ENCODE measurements at places on chromosomes 6 and 20. TPM values are rescaled to one million over a fixed set of nuclear protein-coding genes. Genes with fewer than 3 reads are reported as not detected.

DLK2 gene
- 2.9 TPM for total RNA-seq

MTFR2 gene
- total RNA-seq, result not detected

DNA sequence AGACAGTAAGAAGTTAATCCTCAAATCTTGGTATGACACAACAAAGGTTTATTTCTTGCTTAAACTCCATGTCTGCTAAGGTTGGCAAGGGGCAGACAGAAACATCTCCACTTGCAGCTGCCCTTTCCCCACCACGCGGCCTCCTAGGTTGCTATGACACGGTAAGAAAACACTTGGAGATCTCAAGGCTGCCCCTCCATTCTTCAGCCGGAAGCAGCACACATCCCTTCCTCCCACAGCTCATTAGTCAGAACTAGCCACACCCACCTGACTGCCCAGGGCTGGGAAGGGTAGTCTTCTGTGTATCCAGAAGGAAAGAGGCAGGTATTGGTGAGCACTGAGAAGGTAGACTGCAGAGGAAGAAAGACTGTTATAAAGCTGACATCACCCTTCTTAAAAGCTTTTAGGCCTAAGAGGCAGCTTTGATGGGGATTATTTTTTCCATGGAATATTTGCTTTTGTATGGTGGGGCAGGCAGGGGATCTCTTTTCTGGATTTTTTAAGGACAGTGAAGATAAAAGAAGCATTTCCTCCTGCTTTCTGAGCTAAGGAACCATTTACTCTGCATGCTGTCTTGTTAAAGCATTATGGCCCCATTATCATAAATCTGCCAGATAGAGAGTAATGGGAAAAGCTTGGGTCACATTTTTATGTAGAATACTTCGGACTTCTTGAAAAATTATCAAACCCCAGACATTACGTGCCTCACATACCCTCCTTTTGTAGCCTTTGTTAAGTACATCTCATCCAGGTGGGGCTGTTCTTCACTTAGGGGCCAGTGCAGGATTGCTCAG lies 41.6 kb downstream of the MRAP2 start:
- DNase-seq, result no peak

GRCh38 chr6:119671105-119671504 lies 321.5 kb upstream of the MAN1A1 start:
- no peak for DNase-seq

- no peak for DNase-seq
Measured at GRCh38 chr6:16602035-16602434, 159.2 kb downstream of the ATXN1 start.

DNA sequence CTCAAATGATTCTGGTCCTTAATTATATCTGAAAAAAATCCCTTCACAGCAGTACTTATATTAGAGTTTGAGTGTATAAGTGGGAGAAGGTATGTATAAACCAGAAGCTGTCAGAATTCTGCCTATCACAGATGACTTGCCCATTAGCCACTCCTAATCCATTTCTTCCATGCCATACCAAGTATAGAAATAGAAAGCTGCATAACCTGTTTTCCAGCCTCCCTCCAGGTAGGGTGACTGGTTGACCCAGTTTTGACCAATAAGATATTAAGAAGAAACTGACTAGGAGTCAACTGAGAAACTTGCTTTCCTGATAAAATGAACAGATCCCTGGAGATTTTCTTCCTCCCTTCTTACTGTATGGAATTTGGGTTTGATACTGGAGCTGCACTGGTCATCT lies 112.2 kb upstream of the GRIK2 start:
- DNase-seq, result no peak

DNA sequence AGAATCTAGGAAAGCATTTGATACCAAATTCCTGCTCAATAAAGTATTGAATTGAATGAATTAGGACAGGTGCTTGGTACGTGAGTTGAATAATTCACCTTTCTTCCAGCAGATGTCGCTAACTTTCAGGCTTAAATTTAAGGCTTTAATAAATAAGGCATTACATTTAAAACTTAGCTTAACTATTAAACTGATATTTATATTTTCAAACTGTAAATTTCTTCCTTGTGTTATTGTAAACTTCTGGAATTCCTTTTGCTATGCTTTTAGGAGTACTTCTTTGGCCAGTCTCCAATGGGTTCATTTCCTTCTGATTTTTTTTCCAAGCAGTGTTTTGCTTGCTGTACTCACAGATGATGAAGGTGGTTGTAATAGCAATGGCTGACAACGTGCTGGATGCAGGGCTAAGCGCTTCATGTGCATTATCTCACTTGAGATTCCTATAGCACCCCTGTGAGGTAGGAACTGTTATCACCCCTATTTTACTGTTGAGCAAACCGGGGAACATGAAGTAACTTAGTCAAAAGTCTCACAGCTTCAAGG lies 71.3 kb upstream of the SLC2A12 start:
- DNase-seq, result no peak

GRCh38 chr20:59784791-59785668 lies 148.4 kb downstream of the SYCP2 start:
- peak; percentile 63 for DNase-seq
